GM12891 (cell line): ENCODE measurements at places on chromosomes 6 and 20.

DNA sequence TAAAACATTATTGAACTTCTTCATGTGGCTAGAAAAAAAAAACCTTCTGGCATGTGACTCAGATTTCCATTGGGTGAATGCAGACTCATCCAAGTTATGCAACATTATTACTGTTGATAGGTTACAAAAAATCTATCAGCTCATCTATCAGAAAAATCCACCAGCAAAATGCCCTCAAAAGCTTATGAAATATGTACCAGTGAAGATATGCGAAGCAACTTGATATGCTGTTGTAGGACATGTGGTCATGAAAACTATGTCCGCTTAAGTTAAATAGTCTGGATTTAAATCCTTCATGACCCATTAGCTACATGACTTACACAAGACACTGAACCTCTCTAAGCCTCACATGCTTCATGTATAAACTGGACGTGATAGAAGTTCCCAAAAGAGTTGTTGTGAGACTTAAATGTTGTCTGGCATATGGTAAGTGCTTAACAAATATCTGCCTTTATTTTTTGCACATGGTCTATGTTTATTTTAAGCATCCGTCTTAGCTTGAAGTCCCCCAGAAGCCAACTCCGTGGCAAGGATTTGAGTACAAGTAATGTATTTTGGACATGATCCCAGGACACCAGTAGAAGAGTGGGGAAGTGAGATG is 12.5 kb upstream of the BFSP1 start:
- DNase-seq = no peak

- DNase-seq = no peak
Observed at GRCh38 chr20:16490696-16491095, 82.6 kb downstream of the KIF16B start.

DNA sequence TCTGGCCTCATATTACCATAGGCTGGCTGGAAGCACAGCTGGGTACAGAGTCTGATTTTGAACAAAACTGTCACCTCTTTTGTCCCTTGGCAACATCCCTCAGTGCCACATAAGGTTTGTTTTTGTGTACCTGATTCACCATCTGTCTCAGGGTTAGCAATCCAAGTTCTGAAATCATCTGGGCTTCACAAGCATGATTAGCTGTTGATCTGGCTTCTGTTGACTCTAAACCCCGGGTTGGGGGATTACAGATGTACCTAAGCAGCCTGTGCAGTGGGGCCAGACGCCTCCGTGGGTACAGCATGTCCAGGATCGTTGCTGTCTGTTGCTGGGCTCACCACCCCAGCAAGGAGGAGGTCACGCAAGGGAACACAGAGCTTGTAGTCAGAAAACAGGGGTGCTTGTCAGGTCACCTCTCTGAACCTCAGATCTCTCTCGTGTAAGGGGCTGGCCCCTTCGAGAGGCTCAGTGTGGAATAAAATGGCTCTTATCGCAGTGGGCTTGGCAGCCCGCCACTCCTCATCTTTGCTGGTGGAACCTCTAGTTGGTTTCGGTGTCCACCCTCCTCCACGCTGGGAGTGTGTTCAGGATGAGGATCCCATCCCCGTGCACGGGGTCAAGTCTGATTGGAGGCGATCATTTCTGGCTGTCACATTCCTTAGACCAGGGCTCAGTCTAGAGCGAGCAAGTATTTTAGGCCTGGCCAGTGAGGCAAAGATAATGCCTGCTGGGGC is 39.2 kb upstream of the ZNF831 start:
- no peak for DNase-seq

GRCh38 chr20:16028923-16029322 is 544.3 kb downstream of the KIF16B start:
- no peak for DNase-seq

GRCh38 chr6:30820193-30820592 is 64.1 kb upstream of the DDR1 start:
- DNase-seq = no peak

- peak; percentile 73 for DNase-seq
Observed at GRCh38 chr6:89412071-89413005, at the start of gene RRAGD. Gene RRAGD, minus strand, starts transcription at chr6:89412273. Its CDS starts 280 bp downstream, at chr6:89411993.

- no peak for DNase-seq
Observed at GRCh38 chr6:74733830-74734620, 471.8 kb downstream of the COL12A1 start.

DNA sequence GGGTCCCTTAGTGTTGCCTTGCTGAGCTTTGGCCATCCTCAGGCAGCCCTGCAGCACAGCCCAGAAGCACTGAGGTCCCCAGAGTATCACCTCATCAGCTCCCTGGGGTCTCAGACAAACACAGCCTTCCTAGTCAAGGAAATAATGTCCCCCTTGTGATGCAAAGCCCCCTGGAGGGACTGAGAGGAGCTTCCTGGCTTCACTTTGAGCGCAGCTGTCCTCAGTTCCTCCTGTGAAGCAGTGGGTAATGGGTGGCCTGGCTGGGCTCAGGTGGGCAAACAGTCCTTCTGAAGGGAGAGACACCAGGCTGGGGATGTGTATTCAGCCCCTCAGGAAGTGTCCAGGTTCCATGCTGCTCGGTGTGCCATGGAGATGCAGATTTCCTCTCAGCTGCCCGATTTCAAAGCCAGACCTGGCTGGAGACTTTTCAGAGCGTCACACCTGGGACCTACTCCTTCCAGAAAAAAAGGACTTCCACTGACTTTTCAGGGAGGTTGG is 79.2 kb upstream of the FOXA2 start:
- no peak for DNase-seq

- no peak for DNase-seq
Observed at GRCh38 chr6:155077331-155077730, 82.2 kb downstream of the TIAM2 start.
